ENCODE measurements at places on chromosomes 11 and 22.

- DNase-seq: no peak
Measured at GRCh38 chr11:121449123-121449522, 3.0 kb upstream of the SORL1 start.

GRCh38 chr11:35144136-35144741 lies 5.3 kb downstream of the CD44 start:
- DNase-seq: peak; percentile 75

- DNase-seq: peak; percentile 38
Measured at GRCh38 chr11:104531075-104531474, 367.1 kb upstream of the PDGFD start.

DNA sequence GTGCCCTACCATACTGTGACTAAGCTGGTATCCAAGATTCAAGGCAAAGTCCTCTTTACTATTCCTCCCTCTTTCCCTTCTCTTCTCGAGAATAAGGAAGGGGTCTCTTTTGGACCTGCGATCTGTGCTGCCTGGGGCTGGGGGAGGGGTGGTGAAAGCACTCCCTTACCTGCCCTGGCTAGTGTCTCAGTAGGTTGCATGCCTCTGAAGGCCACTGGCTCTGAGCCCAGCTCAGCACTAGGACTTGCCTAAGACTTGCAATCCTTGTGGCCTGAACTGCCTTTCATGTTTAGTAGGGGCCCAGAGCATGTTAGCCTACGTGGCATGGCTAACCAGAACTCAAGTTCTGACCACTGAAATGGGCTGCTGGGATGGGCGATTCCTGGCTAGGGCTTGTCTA lies 13.0 kb upstream of the REXO2 start:
- no peak for DNase-seq

- DNase-seq: no peak
Measured at GRCh38 chr11:94910779-94911178, 62.6 kb downstream of the CWC15 start.

DNA sequence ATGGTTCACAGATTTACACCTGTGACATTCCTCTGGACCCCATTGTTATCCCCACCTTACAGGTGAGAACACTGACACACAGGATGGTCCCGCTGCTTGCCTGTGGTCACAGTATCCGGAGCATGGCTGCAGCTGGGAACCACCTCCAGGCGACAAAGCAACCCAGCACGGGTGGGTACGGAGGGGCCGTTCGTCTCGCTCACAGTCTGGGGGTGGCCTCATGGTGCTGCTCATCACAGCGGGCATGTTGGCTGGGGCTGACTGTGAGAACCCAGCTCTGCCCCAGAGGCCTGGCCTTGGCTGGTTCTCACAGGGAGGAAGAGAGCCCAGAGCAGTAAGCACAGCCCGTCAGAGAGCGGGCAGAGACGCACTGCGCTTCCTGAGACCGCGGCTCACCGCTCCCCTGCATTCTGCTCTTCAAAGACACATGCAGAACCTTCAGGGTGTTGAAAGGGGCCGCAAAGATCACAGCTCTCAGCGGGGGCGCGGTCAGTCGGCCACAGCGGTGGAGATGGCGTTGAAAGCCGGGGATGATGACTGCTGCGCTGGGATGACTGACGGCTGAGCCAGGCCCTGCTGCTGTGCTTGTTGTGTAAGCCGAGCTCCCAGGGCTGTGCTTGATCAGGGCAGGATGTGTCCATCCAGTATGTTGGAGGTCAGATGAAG lies 423.0 kb downstream of the BRD1 start:
- no peak for DNase-seq

DNA sequence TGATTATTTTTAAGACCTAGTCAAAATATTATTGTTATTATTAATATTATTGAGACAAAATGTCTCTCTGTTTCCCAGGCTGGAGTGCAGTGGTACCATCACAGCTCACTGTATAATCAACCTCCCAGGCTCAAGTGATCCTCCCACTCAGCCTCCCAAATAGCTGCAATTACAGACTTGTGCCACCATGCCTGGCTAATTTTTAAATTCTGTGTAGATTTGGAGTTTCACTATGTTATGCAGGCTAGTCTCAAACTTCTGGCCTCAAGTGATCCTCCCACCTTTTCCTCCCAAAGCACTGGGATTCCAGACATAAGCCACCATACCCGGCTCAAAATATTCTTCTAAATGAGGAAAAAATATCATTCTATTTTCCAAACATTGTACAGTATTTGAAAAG lies 37.0 kb downstream of the SLC36A4 start:
- DNase-seq: no peak

Data from hematopoietic multipotent progenitor cell treated with erythropoietin and hydrocortisone succinate and interleukin-3 and kit ligand, for 4 days (in vitro differentiated cells).